Vagina (tissue), 2 donors: ENCODE measurements at places on chromosomes 12 and 14. TPM values are rescaled to one million over a fixed set of nuclear protein-coding genes. Genes with fewer than 3 reads are reported as not detected.
A peak's percentile ranks its signal among the peaks of the same experiment; 100 is the strongest.

DNA sequence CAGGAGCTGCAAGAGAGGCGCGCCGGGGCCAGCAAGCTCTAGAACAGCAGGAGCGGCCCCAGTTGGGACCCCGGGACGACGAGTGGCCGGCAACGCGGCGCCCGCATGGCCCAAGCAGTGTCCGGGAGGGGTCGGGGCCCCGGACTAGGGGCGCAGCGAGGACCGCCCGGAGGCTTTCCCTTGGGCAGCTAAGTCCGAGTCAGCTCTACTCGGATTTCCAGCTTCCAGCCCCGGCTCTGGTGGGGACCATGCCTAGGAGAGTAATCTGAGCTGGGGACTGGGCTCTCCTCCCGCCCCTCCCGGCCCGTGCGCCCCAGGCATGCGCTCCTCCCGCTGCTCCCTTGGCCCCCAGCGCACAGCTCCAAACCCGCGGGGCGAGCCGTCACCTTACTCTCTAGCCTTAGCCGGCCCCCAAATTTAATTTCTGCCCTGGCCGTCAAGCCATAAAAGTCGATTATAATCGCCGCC is 41.6 kb upstream of the CAPRIN2 start:
- H3K4me3 ChIP-seq, result peak overlapping the region; percentile 61
- no peaks in the 10 kb centered on the region for H3K27me3 ChIP-seq
- peak overlapping the region; percentile 49 for H3K27ac ChIP-seq
- no peak for DNase-seq
- no peaks in the 10 kb centered on the region for H3K36me3 ChIP-seq

- H3K4me1 ChIP-seq, result peaks cover 7% of the 10 kb centered on the region
- H3K27me3 ChIP-seq, result no peaks in the 10 kb centered on the region
- H3K4me3 ChIP-seq, result no peak overlapping the region
- H3K27ac ChIP-seq, result no peak overlapping the region
These were observed 404.6 kb downstream of the MED13L start for GRCh38 chr12:115872919-115873357.

DNA sequence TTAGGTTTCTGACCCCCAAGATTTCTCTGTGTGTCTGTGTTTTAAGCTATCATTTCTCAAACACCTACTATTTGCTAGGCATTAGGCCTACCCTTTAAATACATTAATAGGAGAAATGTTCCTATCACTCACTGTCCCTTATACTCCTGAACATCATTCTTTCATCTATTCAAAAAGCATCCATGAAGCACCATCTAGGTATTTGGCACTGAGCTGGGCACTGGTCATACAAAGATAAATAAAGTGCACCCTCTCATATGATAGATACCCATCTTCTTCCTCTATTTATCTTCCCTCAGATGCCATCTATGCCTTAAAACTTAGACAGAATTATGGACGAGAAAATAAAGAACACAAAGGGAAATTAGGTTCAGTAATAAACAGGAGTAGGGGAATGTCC is 20.4 kb downstream of the SIX1 start:
- H3K27me3 ChIP-seq, result no peaks in the 10 kb centered on the region
- no peaks in the 10 kb centered on the region for H3K4me1 ChIP-seq
- H3K36me3 ChIP-seq, result no peaks in the 10 kb centered on the region
- no peak for DNase-seq
- H3K4me3 ChIP-seq, result no peak overlapping the region

DNA sequence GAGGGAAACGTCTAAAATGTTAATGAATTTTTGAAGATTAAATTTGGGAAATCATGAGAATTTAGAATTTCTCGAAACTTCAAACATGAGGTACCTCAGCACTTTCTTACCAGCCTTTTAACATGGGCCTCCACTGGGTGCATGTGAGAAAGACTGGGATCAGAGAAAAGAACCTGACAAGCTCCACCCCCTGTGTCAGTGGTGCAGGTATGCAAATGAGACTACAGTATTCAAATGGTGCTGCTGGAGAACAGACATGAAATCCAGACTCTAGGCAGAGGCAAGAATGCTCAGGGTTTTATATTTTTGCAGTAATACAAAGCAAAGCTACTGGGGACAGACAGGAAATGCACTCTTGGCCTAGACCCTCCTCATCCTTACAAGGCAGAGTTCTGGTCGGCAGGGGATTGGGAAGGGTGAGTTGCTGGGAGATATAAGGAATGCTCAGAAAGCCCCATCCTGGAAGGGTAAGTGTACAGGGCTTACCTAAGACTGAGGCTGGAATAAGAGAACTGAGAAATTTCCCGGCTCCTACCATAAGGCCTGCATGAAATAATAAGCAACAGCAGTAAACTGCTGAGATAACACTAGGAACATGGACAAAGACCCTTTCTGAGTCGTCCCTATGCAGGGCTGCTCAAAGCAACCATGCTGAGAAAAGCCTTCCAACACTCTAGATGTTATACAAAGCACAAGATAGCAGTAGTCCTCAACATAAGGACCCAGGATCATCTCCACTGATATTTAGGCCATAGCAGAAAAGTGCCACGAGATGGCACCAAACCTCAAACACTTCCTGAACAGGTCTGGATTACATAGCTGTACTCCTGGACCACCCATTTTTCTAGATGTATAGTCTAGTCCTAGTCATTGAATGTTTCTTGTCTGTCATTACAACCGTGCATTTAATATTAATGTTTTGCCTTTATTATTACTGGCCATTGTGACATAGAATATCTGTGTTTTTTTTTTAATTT is 260.8 kb downstream of the RASSF9 start:
- peaks cover 4% of the 10 kb centered on the region for H3K4me1 ChIP-seq
- no peaks in the 10 kb centered on the region for H3K27me3 ChIP-seq
- H3K36me3 ChIP-seq, result no peaks in the 10 kb centered on the region

- no peaks in the 10 kb centered on the region for H3K36me3 ChIP-seq
- DNase-seq, result no peak
- H3K4me1 ChIP-seq, result no peaks in the 10 kb centered on the region
- no peak overlapping the region for H3K27ac ChIP-seq
These were observed 143.6 kb upstream of the CRY1 start for GRCh38 chr12:107236824-107237511.

DNA sequence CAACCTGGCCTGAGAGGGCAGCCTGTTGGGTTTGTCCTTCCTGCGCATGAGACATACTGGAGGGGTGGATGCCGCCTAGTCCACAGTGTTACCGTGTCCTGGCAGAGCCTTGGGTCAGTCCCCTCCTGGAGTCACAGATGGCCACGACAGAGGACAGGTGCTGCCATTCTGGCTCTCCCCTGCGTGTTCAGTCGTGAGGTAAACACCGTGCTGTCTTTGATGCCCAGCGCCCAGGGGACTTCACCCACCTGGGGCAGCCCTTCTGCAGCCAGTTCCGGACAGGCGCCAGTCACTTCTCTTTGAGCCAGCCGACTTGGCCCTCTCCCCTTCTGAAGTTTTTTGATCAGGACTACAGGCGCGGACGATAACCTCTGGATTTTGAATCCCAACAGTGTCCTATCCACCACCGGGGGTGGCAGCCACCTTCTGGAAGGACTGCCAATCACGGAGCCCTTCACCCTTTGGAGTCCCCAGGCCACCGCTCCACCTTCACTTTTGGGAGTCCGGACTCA is 933.0 kb downstream of the DIO2 start:
- H3K27ac ChIP-seq, result no peak overlapping the region
- DNase-seq, result no peak
- H3K4me1 ChIP-seq, result peaks cover 25% of the 10 kb centered on the region

GRCh38 chr12:159156-159782 is 54.7 kb downstream of the SLC6A12 start:
- no peak for DNase-seq
- H3K27me3 ChIP-seq, result no peaks in the 10 kb centered on the region
- no peaks in the 10 kb centered on the region for H3K36me3 ChIP-seq

- no peak overlapping the region for H3K4me3 ChIP-seq
- H3K27me3 ChIP-seq, result no peaks in the 10 kb centered on the region
- H3K36me3 ChIP-seq, result no peaks in the 10 kb centered on the region
- no peak for DNase-seq
These were observed 7.2 kb downstream of the MFAP5 start for GRCh38 chr12:8655421-8655820.

GRCh38 chr12:52716061-52716460 is 12.7 kb upstream of the KRT77 start:
- H3K4me3 ChIP-seq, result no peak overlapping the region
- H3K27me3 ChIP-seq, result no peaks in the 10 kb centered on the region
- no peak overlapping the region for H3K27ac ChIP-seq
- H3K4me1 ChIP-seq, result peaks cover 9% of the 10 kb centered on the region
- DNase-seq, result no peak

The NANOG gene
- 13.3 TPM for total RNA-seq

The METTL1 gene
- total RNA-seq, result 10.8 TPM
